ENCODE measurements at places on chromosomes 5 and 9.

GRCh38 chr9:99118782-99119466, 14.0 kb downstream of the TGFBR1 start:
- DNase-seq, result no peak

DNA sequence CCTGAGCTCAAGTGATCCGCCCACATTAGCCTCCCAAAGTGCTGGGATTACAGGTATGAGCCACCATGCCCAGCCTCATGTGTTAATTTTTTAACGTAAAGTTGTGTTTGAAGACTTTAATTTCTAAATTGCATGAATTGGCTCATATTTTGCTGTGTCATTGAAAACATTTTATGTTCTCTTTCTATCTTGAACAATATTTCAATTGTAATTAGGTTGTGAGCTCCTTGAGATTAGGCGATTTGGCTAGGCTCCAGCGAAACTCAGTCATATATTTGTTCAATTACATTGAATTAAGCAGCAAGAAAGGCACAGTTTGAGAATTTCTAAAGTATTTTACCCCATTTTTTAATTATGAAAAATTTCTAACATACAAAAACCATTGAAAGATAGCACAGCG, 34.0 kb downstream of the GAPVD1 start:
- no peak for DNase-seq

GRCh38 chr5:54676481-54677340, 159.2 kb downstream of the SNX18 start:
- DNase-seq, result no peak

DNA sequence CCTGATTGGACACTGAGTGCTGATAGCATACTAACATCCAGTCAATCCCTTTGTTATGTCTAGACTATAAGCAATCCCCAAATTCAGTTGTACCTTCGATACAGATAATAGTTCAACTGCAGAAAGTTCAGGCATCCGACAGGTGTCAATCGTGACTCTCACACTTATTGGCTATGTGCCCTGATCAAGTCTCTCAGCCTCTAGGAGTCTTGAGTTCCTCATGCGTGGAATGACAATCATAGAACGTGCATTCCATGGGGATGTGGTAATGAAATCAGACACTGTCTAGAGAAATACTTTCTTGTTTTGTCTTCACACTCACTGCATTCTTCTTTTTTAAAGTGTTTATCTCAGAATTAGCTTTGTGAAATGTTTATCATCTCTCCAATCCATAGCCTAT, 4.8 kb downstream of the ANKRD34B start:
- no peak for DNase-seq

GRCh38 chr5:133818869-133819600, 149.4 kb downstream of the C5orf15 start:
- no peak for DNase-seq

DNA sequence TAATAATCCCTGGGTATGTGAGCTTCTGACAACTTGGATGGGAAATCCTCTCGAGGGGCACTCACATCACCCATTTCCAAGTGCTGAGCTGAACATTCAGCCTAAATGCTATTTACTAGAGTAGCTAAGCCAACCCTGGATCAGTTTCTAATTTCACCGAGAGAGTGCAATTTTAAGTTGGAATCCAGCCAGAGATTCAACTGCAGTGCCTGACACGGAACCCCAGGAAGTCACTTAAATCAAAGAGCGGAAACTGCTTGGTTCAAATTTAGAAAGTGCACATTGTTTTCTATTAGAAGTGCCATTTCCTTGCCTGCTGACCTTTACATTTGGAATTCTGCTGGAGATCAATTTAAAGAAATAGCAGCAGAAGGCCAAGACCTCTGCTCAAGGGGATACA, 8.8 kb downstream of the SPRY4 start:
- DNase-seq, result no peak

- peak; percentile 80 for DNase-seq
Observed at GRCh38 chr9:72041775-72042194, 18.6 kb downstream of the C9orf57 start.

- no peak for DNase-seq
Observed at GRCh38 chr5:91500758-91501157, 117.6 kb upstream of the ARRDC3 start.

DNA sequence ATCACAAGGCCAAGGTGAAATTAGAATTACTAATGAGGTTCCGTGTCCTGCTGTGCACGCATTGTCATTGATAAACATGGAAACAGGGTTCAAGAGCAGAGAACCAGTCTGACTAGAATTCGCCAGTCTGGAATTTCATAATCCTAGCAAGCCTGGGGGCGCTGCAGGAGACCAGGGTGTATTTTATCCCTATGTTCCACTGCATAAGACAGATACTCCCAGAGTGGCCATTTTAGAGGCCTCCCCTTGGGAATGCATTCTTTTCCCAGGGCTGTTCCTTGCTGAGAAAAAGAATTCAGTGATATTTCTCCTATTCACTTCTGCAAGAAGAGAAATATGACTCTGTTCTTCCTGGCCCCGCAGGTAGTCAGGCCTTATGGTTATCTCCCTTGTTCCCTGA, 1387.7 kb downstream of the MAT2B start:
- DNase-seq, result no peak

DNA sequence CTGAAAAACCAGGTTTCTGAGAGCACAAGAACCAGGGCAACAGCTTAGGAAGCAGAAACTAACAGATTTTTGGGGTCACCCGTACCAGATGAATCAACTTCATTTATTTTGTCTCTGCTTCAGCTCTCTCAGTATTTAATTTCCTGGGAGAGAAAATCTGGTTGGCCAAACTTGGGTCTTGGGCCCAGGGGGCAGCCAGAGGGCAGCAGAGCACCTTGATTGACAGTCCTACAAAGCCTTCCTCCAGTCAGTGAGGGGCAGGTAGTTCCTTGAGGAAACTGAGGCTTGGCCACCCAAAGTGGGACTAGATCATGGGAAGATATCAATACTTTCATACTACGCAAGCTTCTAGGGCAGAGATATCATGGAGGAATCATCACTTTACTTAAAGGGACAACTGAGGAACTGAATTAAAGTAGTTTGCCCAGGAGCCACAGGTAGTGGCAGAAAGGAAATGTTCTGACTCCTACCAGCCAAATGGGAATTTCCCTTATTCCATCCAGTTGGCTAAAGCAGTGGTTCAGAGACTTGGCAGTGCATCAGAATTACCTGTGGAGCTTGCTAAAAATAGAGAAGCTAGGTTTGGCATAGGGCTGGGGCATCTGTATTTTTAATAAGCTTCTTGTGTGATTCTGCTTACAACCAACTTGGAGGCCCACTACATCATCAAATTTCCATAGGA, 21.5 kb upstream of the ARHGAP26 start:
- no peak for DNase-seq

GRCh38 chr5:79107020-79107796, 4.4 kb upstream of the BHMT start:
- no peak for DNase-seq

DNA sequence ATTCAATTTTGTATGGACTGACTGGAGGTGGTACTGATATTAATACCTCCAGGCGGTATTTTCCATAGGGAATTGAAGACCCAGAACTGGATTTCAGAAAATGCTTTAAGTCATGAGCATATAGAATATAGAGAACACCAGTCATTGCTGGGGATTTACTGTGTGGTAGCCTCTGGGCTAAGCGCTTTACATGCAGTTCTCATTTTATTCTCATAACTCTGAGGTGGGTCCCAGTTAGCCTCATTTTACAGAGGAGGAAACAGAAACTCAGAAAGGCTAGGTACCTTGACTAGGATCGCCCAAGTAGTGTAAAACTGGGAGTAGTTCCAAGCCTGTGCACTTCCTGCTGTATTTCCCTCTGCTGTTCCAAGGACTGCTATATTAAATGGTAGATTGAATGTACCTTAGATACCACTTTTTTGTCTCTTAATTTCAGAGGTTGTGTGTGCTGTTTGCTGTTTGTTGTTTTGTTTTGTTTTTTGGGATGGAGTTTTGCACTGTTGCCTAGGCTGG, 13.8 kb downstream of the SLC44A1 start:
- DNase-seq, result no peak

GRCh38 chr9:118023644-118024043, 319.4 kb downstream of the TLR4 start:
- DNase-seq, result no peak

DNA sequence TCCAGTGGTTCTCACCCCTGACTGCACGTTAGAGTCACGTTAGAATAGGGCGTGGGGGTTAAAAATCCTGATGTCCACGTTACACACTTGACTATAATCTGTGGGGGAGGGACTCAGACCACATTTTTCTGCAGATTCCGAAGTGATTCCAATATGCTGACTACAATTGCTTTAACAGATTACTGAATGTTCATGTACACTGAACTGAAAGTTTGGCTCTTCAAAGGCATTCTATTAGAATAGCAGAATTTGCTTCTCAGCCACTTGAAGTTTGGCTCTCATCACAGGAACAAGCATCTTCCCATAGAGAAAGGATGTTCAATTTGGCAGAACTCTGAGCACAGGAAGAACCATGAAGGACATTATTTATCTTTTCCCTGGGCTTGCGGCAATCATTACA, 84.5 kb downstream of the HAPLN1 start:
- DNase-seq, result no peak

DNA sequence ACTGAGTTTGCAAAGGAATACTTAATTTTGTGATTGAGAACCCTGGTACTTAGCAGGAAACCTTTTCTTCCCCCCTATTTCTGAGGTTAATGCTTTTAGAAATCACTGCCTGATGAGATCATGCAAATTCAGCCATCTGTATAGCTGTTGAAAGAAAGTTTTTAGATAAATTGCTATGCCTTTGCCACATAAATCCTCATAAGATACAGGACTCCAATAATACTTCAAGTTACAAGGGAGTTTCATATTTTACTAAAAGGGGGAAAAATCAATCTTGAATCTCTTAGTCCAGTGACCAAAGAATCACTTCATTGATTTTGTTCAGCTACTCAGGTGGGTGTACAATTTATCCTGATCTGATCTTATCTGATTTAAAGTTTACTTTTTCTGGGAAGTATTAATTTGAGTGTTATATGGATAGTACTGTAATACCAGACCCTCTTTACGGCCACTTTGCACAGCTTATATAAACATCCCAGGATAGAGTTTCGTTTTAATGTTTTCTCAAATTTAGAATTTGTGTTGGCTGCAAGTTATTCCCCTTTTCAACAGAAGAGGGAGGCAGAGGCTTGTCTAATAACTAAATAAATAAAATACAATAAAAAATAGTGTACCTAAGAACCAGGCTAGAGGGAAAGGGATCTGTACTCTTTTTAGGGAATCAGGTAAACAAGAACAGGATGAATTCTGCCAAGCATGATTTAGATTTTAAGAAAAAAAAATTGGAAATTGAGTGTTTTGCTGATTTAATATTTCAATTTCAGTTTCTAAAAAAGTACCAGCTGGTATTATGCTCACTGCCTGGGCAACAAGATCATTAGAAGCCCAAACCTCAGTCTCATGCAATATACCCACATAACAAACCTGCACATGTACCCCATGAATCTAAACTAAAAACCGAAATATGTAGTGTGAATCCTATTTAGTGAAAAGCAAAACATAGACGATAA, 69.1 kb downstream of the PSAT1 start:
- DNase-seq, result no peak

DNA sequence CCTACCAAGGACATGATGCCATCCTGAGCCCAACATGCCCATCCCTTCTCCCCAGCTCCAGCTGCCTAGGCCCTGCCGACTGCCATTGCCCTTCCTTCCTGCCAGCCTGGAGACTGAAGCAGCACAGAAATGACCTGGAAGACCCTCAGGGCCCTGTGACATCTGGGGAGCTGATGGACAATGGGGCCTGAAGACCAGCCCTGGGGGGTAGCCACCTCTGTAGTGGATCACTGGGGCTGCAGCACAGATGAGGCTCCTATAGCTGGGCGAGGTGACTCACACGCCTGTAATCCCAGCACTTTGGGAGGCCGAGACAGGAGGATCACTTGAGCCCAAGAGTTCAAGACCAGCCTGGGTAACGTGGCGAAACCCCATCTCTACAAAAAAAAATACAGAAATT, 86.6 kb downstream of the VAV2 start:
- DNase-seq, result no peak

- no peak for DNase-seq
Observed at GRCh38 chr9:561427-561826, 280.1 kb upstream of the DMRT1 start.

DNA sequence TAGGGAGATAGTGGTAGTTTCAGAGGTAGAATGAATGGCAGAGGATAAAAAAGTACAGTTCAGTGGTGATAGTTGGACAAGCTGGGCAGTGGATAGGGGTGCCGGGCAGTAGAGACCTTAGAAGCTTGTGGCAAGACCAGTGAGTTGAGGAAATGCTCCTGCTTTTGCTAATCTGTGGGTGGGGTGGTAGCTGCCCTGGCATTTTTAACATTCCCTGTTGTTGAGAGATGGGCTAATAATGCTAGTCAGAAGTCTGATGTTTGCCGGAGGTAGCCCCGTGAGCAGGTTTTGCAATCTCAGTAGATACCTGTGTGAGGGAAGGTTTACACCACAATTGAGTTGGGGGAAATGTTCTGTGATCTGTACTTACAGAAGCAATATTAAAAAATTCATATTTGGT, 91.1 kb downstream of the TRIO start:
- peak; percentile 29 for DNase-seq

DNA sequence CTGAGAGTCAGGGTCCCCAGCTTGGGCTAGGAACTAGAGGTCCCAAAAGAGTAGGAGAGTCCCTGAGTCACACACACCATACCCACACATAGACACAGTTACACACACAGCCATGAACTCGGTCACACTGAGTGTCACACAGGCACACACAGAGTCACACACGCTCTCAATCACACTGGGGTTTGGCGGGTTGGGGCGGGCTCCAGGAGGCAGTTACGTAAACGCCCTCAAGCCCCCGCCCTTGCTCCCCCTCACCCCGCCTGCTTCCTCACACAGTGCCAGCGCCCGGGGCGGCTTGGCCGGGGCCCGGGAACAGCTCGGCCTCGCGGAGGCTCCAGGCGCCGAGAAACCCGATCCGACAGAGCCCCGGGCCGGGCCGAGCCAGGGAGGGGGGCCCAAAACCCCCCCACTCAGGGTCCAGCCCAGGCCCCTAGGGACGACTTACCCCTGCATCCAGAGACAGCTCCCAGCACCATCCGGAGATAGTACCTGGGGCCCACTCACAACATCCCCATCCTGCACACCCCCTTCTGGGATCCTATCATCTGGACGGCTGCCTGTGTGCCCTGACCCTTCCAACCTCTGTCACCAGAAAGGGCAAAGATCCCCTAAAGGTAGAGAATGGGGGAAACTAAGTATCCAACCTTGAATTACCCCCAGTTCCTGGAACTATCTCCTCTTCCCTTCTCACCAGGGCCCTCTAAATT, 3.5 kb upstream of the CNTFR start:
- DNase-seq, result no peak

DNA sequence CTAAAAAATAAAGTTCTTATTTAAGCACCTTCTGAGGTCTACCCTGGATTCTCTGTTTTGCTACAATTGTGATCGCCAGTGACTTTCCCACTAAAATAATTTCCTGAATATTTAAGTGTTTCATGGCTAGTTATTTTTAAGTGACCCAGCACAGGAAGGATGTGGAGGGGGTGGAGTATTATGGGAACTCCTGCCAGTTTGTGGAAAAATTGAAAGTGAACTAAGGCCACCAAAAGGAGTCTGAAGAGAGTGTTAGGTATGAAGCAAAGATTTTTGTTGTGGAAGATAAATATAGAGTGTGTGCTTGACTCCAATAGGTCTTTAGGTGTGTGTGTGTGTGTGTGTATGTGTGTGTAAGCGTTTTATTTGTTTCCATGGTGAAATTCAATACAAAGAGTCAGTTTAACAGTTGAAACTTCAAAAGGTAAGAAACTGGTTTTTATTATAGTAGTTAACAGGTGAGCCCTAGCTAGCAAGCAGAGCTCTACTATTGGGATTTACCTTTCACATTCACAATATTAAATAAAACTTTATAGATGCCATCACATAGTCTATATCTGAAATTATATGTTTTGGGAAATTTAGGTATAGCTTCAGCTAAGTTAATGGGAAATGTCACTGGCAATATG, 25.6 kb downstream of the RASGRF2 start:
- no peak for DNase-seq

- DNase-seq, result no peak
Observed at GRCh38 chr9:102362470-102363132, 624.2 kb upstream of the GRIN3A start.
